ENCODE measurements at places on chromosomes 4 and X.

DNA sequence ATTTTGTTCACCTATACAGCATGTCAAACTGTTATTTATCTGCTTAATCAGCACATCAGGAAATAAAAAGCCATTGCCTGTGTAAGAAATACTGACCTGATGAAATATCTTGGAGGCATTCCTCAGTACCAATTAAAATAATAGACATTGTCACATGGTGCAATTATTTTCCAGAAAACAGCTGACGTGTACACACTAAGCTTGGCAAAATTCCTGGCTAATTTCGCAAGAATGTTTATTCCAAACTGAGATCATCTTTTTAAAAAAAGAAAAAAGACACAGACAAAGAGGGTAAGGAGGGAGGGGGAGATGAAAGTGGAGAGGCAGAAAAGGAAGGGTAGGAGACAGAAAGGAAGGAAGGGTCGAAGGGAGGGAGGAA lies 61.9 kb upstream of the NFKB1 start:
- DNase-seq, result no peak

DNA sequence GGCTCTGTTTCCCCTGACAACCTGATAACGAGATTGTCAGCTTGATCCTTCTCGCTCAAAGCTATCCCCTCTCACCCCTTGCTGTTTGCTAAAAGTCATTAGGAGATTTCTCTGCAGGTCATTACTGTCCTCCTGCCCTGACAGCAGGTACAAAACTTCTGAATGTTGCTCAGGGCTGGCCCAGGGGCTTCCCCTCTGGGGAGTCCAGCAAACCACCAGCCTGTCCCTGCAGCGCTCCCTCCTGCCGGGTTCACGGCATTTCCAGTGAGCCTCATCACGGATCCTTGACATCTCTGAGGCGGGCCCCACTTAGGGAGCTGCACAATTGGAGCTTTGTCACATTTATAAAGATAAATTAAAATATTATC lies 5.2 kb upstream of the SORCS2 start:
- DNase-seq, result peak; percentile 6

GRCh38 chr4:54228056-54228527 lies 1.0 kb upstream of the PDGFRA start:
- peak; percentile 63 for DNase-seq

GRCh38 chrX:9345957-9346356 lies 118.9 kb upstream of the TBL1X start:
- no peak for DNase-seq

- DNase-seq, result no peak
These were observed 102.6 kb downstream of the PDE5A start for GRCh38 chr4:119525771-119526712.

- no peak for DNase-seq
These were observed 239.0 kb downstream of the SLITRK2 start for GRCh38 chrX:146056511-146057081.

- DNase-seq, result no peak
These were observed 1348.8 kb downstream of the PCDH18 start for GRCh38 chr4:136183513-136183912.

- DNase-seq, result no peak
These were observed 119.7 kb downstream of the PCDH7 start for GRCh38 chr4:30839583-30840520.

GRCh38 chr4:119016636-119017035 lies 119.0 kb upstream of the MYOZ2 start:
- no peak for DNase-seq

GRCh38 chr4:73248821-73249220 lies 9.8 kb downstream of the ANKRD17 start:
- DNase-seq, result no peak

DNA sequence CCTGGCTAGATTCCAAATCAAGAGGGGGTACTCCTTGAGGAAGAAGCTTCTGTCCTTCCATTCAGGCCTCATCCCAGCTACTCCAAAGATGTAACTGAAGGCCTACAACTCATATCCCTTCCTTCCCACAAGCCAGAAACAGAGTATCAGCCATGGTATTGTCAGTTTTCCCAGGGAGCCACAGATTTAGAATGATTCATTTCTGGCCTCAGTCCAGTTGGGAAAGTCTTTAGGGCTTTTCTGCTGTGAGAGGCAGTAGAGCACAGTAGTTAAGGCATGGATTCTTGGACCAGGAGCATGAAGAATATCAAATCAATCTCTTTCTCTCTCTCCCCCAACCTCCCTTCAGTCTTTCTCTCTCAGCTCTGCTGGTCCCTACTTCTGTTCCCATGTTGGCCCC lies 505.0 kb downstream of the BCOR start:
- no peak for DNase-seq

DNA sequence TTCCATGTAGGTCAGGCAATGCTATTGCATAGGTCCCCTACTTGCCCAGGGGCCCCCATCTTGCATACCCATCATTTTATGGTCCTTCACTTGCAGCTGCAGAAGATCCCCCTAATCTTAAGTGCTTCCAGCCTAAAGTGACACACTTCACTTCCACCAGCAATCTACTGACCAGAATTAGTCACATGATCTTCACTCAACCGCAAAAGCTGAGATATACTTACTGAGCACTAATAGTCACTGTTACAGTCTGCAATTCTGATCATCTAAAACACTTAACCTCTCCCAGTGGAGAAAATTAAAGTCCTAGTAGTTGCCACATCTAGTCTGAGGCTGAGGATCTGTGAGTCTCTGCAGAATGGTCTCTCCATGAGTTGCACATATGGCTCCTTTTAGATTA lies 82.1 kb downstream of the AREG start:
- no peak for DNase-seq

DNA sequence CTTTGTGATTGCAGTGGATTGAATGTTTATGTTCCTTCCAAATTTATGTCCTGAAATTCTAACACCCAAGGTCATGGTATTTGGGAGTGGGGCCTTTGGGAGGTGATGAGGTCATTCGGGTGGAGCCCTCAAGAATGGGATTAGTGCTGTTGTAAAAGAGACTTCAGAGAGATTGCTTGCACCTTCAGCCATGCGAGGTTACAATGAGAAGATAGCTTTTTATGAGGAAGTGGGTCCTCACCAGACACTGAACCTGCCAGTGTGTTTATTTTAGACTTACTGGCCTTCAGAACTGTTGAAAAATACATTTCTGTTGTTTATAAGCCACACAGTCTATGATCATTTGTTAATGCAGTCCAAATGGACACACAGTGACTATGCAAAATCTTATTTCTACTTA lies 161.0 kb upstream of the GPRIN3 start:
- no peak for DNase-seq

DNA sequence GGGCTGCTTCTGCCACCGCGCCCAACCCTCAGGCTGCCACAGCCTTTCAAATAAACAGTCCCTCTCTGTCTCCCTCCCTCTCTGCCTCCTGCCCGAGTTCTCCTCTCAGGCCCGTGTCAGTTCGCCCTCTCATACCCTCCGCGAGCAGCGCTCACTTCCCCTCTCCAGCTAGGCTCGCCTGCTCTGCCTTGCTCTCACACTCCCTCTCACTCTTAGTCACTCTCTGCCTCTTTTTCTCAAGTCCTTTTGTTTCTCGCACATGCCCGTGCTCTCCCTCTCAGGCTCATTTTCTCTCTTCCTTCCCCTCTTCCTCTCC lies 3.2 kb downstream of the EFNB1 start:
- peak; percentile 57 for DNase-seq

DNA sequence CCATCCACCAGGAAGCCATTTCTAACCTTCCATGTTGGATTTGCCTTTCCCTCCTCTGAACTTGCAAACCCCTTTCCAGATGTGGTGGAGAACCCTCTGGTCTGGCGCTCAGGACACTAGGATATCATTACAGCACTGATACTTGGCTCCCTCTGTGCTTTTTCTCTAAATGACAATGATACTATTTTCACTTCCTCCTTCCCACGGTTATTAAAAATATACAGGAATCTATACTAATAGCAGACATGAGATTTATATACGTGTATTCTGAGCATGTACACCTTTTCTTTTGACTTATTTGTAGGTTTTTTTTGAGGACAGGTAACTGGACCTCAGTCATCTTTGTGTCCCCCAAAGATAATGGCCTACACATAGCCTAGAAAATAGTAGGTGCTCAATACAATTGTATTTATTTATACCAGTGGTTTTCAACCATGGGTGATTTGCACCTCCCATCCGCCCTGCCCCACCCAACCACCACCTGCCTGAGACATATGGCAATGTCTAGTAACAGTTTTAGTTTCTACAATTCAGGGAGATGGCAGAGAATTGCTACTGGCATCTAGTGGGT lies 60.4 kb upstream of the PLAC8 start:
- no peak for DNase-seq

- peak; percentile 67 for DNase-seq
These were observed 95.7 kb downstream of the NPNT start for GRCh38 chr4:105990933-105991332.

GRCh38 chr4:44801384-44801783 lies 75.0 kb upstream of the GNPDA2 start:
- no peak for DNase-seq

- DNase-seq, result no peak
These were observed 30.0 kb downstream of the TLR2 start for GRCh38 chr4:153713866-153714646.

DNA sequence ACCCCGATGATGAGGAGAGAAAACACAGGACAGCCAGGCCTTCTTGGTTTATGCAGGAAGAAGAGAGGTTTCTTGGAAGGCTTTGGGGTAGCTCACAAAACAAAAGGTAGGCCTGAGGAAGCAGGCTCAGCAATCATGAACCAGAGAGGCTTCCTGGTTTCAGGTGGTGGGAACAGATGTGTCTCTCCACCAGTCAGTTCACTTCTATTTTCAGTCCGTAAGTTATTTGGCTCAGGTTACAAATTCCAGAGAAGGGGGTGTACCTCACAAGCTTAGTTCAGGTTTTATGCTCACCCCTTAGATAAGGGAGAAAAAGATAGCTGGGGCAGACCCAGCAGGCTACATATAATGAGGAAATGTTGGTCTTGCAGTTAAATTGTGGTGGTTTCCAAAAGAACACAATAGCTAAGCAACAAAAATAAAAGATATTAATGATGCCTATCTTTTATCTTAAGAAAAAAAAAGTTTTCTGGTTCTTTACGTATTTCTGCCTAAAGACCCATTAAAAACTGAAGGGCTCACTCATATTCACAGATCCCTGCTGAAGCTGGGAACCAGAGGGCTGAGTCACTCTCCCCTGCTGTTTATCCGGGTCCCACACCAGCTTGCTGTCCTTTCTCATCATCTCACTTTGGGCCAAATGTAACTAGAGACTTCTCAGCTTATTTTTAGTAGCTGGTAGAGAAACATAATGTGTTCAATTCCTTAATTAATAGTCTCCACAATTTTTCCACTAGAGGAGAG lies 177.0 kb downstream of the CAMK2D start:
- DNase-seq, result no peak

DNA sequence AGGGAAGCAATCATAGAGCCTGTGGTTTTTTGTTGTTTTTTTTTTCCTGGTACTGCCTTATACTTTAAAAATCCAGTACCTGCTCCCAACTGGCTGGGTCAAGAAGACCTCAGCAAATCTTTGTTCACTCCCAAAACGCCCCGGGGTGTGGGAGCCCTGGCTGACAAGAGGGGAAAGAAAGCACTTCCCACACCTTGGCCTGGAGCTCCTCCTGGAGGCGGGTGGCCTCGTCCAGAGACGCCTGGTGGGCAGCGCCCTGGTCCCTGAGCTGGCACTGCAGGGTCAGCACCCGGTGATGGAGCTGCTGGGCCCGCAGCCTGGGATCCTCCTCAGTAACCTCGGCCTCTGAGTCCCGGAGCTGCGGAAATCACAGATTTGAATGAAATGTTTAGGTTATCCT lies 38.2 kb downstream of the C4orf50 start:
- no peak for DNase-seq

GRCh38 chrX:46627062-46627461 lies 53.5 kb downstream of the CHST7 start:
- no peak for DNase-seq

DNA sequence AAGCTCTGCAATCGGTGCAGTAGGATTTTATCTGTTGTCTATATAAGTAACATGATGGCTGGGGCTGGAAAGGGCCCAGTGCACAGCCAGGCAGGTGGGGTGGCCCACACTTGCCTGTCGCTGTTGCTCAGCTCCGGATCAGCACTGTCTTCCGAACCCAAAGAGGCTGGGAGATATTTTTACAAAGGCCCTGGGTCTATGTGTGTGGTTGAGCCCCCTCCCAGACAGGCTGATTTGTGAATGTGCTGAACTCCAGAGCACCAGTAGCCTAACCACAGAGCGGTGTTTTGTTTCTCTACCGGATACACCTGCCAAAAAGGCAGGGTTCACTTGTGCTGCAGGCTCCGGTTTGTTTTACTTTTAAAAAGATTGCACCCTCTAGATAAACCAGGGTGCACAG lies 33.5 kb upstream of the CHRNA9 start:
- peak; percentile 28 for DNase-seq
